Activated CD8-positive, alpha-beta T cell treated with anti-CD3 and anti-CD28 coated beads for 36 hours (primary cell): ENCODE measurements at places on chromosomes 6 and 20. TPM values are rescaled to one million over a fixed set of nuclear protein-coding genes. Genes with fewer than 3 reads are reported as not detected.

- H3K4me1 ChIP-seq = no peaks in the 10 kb centered on the region
- DNase-seq = no peak
- H3K4me3 ChIP-seq = no peak overlapping the region
Observed at GRCh38 chr20:8664778-8665177, 404.1 kb upstream of the PLCB4 start.

DNA sequence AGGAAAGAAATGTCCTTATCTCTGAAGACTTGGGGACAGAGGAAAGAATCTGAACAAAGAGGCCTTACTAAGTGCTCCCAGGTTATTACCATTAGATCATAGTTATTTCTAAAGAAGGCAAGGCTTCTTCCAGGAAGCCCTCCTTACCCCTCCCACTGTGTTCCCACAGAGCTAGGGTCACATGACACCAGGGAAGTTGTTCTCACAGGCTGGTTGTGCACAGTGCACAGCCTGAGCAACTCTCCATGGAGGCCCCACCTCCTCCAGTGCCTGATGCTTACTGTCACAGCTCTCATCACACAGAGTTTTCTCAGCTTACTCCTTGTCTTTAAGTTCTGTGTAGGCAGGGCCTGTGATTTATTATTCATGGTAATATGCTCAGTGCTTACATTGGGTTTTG is 68.9 kb upstream of the SCGN start:
- peaks cover 8% of the 10 kb centered on the region for H3K4me1 ChIP-seq
- H3K27ac ChIP-seq = no peak overlapping the region
- H3K36me3 ChIP-seq = no peaks in the 10 kb centered on the region
- no peak overlapping the region for H3K4me3 ChIP-seq

Gene CAP2
- total RNA-seq = not detected

Gene CCN6
- total RNA-seq = not detected

- DNase-seq = no peak
- H3K4me1 ChIP-seq = no peaks in the 10 kb centered on the region
- H3K36me3 ChIP-seq = no peaks in the 10 kb centered on the region
Observed at GRCh38 chr20:951384-952169, 35.4 kb upstream of the ANGPT4 start.

DNA sequence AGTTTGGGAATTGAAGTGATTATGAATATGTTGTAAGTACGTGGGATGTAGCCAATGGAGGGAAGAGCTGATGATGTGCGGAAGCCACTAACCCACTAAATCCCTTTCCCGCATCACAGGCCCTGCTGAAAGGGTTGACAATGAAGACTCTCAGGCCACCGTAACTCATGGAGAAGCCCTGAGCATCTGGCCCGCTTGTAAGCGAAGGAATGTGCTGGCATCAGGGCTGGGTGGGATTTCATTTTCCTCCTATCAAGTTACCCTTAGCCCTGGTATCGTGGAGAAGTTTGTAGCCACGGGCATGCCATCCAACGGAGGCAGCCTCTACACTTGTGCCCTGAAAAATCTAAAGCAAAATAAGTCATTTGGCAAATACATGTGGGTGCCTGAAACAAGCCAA is 355.0 kb downstream of the CDH26 start:
- H3K4me3 ChIP-seq = no peak overlapping the region
- H3K27me3 ChIP-seq = no peaks in the 10 kb centered on the region
- H3K36me3 ChIP-seq = no peaks in the 10 kb centered on the region
- no peak for DNase-seq
